ENCODE measurements at places on chromosomes 11 and 22. TPM values are rescaled to one million over a fixed set of nuclear protein-coding genes. Genes with fewer than 3 reads are reported as not detected.

ALDH3B1 gene
- total RNA-seq = 0.33 TPM

NDUFV1 gene
- 326 TPM for total RNA-seq

DNA sequence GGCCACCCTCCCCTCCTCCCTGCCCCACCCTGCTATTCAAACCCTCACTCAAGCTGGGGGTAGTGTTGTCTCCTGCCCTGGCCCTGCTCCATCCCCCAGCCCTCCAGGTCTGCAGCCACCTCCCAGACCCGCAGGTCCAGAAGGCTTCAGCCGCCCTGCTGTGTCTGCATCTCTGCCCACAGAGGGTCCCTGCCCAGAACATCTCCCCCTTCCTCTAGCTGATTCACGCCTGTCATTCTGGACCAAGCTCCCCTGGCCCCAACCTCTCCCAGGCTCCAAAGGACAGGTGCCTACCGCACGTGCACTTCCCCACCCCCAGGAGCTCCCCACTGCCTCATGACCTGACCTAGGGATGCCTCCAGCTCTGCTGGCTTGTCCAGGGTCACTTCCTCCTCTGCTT is 16.0 kb upstream of the SHISAL1 start:
- DNase-seq = no peak

GRCh38 chr11:110112457-110112856 is 19.3 kb downstream of the ZC3H12C start:
- no peak for DNase-seq

- DNase-seq = no peak
Measured at GRCh38 chr11:1618231-1618630, 3.7 kb downstream of the KRTAP5-4 start.

- no peak for DNase-seq
Measured at GRCh38 chr22:42747701-42748513, 27.2 kb upstream of the A4GALT start.

TRIM49 gene
- not detected for total RNA-seq

- no peak for DNase-seq
Measured at GRCh38 chr11:79937676-79938334, 497.0 kb upstream of the TENM4 start.

- DNase-seq = no peak
Measured at GRCh38 chr11:59865031-59865430, 1.3 kb downstream of the TCN1 start.

- DNase-seq = no peak
Measured at GRCh38 chr11:6900327-6900999, 8.2 kb upstream of the OR2D2 start.

- no peak for DNase-seq
Measured at GRCh38 chr22:49648053-49648452, 179.6 kb downstream of the BRD1 start.

DNA sequence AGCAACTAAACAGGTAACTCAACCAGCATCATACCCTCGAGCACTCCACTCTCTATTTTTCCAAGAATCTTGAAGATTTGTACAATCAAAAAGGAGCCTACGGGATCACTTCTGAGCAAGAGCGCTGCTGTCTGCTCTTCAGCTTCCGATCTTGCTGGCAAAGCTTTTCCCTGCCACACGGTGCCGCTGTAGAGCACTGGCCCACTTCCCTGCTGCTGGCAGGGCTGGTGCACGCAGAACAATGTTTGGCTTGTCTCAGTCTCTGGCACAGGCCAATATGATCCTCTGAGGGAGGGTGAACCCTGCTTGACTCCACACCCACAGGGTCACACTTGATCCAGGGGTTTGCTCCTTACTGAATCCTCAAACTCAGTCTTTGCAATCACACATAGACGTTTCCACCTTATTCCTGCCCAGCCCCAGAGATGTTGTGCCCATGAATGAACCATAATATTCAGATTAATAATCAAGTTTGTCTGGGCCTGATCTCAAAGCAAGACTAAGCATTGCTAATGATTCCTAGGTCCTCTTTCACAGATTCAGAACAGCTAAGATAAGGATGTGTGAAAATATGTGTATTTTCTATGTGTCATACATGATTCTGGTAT is 536.6 kb downstream of the SOX6 start:
- no peak for DNase-seq

DNA sequence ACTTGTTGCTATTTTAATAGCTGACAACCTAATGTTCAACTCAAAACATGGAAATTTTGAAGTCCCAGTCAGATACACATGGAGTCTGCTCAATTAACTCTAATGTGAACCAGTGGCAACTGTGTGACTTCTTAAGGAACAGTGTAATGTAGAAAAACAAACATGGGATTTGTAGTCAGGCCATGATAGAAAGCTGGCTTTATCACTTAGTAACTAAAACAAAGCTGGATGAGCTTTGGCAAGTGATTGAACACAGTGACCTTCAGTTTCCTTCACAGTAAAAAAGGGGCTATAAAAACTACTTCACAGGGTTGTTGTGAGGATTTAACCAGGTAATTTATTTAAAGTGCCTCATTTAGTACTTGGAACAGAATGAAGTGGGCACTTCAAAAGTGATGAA is 62.6 kb downstream of the PRCP start:
- DNase-seq = no peak

PNPLA5 gene
- not detected for total RNA-seq

- DNase-seq = no peak
Measured at GRCh38 chr11:123562829-123563228, 91.6 kb downstream of the SCN3B start.

DNA sequence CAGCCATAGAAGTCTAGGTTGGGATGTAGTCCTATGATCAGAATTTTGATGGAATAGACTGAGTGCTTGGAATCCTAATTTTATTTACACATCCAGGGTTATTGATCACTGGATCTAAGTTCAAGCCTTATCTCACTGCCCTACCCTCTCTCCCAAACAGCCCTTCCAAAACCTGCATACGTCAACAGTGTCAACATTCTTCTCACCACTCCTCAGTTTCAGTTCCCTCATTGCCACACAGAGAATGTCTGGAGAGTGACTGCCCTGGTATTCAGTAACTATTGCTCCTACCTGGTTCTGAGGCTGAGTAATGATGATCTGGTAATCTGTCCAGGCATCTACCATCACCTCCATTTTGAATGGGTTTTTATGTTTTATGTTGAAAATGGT is 60.0 kb downstream of the GLYATL1 start:
- DNase-seq = no peak

DNA sequence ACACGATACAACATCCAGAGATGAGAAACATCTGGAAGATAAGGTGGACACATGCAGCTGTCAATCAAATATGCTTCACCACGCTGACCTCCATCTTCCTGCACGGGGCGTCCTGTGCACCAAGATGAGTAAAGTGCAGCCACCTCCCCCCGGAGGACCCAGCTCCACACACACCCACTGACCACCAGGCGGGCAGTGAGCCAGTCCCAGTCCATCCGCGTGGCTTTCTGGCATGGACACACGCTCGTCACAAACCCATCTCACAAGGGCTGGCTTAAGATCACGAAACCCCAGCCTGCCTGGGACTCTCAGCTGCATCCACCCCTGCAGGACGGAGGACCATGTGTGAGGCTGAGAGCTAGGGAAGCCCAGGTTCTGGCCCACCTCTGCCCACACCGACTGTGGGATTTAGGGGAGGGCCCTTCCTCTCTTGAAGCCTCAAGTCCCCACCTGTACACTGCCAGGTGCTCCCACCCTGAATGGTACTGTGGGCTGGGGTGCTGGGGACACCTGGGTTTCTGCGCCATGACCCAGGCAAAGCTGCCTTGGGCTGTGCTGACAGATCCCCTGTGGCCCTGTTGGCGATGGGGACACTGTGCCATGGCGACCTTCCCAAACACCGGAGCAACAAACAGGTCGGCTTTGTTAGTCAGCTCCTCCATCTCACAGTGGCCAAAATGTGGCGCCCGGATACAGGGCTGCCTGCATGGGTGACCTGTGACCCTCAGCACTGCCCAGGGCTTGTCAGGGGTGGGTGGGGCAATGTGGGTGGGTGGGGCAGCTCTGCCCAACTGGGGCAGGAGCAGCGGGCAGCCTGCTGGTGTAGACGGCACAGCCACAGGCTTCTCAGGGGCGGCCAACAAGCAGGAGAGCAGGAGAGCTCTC is 629.0 kb downstream of the TBC1D22A start:
- no peak for DNase-seq

ZC3H12C gene
- total RNA-seq = 1.5 TPM

DNA sequence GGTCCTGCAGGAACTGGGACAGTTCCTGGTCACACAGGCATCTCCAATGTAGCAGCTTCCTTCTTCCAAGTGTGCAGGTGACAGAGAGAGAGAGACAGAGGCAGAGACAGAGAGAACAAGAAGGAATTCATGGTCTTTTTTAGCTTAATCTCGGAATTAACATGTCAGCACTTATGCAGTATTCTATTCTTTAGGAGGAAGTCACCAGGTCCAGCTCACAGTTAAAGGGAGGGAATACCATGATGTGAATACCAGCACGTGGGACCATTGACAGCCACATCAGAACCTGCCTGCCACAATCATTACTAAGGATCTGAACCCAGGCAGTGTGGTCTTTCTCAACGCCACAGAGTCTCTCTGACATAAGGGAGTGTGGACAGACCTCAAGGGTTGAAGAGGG is 341.6 kb downstream of the MN1 start:
- no peak for DNase-seq

DNA sequence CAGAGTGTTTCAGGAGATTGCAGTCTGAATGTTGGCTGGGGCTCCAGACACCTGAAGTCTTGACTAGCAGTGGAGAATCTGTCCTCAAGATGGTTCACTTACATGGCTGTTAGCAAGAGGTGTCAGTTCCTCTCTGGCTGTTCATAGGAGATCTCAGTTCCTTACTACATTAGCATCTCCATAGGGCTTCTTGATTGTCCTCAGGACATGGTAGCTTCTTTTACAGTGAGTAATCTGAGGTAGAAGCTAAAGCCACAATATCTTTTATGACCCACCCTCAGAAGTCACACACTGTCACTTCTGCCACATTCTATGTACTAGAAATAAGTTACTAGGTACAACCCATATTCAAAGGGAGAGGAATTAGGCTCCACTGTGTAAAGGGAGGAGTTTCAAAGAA is 10.5 kb upstream of the PATL1 start:
- no peak for DNase-seq

GAS2 gene
- 2.7 TPM for total RNA-seq

B4GALNT4 gene
- 0.81 TPM for total RNA-seq

OR8A1 gene
- total RNA-seq = not detected

CFAP300 gene
- total RNA-seq = not detected

DNA sequence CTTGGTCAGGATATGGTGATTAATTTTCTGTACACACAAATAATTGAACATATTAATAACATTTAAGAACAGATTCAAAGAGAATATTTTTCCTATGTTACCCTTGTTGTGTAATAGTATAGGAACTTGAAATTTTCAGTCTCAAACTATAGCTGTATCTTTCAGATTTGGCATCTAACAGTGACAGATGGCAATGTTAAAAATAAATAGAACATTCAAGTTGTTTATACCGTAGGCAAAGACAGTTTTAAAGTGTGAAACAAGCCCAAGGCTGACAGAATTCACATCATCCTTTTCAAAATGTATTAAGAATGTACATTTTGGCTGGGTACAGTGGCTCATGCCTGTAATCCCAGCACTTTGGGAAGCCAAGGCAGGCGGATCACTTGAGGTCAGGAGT is 92.6 kb upstream of the TP53AIP1 start:
- DNase-seq = no peak

GRCh38 chr22:36811094-36811800 is 5.6 kb downstream of the PVALB start:
- DNase-seq = no peak

DNA sequence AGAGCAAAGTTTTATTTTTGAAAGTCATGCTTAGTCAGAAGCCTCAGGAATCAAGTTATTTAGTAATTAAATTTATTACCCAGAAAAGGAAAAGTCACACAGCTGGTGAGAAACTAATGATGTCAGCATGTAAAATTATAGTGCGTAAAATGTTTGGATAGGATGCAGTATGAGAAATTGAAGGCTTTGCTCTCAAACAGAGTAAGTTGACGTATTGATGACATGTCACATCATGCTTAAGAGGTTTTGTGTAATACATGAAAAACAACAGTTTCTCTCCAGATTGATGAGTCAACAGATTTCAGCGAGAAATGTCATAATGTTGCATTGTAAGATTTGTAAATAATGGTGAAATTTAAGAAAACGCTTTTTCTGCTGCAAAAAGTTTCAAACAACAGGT is 769.8 kb downstream of the METTL15 start:
- DNase-seq = no peak

DNA sequence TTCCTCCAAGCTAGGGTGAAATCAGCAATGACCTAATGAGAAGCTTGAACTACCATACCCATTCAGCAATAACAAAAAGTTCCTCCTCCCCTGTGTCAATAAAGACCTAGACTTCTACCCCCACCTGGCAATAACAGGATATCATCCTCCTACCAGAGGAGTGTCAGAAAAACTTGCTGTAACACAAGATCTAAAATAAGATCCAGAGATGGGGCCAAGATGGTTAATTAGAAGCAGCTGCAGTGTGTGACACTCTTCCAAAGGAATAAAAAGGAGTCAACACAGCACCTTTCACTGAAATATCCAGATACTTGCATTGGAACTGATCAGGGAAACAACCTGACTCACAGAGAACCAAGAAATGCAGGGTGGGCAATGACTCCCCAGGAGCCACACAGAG is 84.4 kb upstream of the ARHGAP42 start:
- DNase-seq = no peak

GRCh38 chr22:20779818-20780158 is 5.9 kb downstream of the SERPIND1 start:
- DNase-seq = no peak

DNA sequence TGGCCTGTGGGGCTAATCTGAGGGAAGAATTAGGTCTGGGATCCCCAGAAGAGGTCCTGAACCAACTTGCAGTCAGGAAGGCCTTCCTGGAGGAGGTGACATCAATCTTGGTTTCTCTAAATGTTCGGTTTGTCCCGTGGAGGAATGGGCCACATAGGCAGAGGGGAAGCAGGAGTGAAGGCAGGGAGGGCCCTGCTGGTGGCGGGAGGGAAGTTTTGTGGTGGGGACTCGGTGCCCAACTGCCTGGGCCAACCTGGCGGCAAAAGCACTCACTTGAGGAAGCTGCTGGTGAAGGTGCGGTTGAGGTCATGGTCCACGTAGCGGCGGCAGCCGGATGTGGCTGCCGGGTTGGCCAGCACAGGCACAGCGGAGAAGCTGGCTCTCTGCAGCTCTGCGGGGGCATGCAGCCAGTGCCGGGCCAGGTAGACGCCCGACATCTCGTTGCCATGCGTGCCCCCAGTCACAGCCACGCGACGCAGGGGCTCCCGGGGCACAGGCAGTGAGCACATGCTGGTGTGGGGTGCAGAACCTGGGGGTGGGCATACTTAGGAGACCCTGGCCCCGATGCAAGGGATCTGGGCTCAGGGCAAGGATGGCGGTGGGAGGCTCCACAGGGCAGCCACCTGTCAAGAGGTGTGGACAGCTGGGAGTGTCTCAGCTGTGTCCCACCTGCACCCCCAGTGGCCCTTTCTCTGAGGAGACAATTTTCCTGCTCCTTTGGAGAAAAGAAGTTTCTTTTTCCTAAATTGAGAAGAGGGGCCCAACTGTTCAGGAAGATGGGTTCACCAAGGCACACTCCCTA is 3.8 kb downstream of the ACY3 start:
- no peak for DNase-seq

GRCh38 chr11:126739499-126740145 is 260.9 kb downstream of the KIRREL3 start:
- DNase-seq = no peak

GRCh38 chr11:1356007-1356435 is 33.7 kb upstream of the BRSK2 start:
- DNase-seq = peak; percentile 2

TRPM5 gene
- total RNA-seq = not detected

- no peak for DNase-seq
Measured at GRCh38 chr11:119990309-119991021, 147.4 kb downstream of the TRIM29 start.

MMP12 gene
- total RNA-seq = not detected

Measured in CD8-positive, alpha-beta memory T cell (primary cell).